ENCODE measurements at places on chromosomes 12 and 14. TPM values are rescaled to one million over a fixed set of nuclear protein-coding genes. Genes with fewer than 3 reads are reported as not detected.

Gene RAN
- 1,486 TPM for total RNA-seq

Gene HCAR2
- 0.64 TPM for total RNA-seq

DNA sequence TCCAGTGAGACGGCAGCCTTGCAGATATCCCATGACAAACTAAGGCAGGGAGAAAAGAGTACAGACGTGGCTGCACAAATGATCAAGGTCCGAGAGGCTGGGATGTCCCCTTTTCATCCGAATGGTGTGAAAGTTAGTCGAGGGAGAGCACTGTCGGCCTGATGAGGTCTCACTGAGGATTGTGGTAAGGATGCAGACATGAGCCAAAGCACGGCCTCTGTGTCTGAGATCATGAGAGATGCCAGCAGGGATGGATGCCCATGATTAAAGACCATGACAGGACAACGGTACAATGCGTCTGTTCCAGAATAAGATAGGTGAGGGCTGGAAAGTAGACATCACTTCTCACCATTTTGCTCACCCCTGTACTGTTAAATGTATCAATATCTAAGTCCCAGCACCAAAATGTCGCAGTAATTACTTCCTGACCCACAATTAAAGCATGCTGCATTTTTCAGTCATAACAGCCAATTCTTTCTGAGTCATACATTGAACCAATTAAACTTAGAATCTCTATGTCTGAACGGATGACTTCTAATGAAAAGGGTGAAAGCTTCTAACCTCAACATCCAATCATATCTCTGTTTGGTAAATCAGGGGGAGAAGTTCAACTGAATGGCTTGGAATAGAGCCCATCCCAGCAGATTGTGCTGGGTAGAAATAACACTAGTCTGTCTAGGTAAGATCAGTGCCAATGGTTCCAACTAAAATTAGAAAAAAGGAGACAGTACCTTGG is 249.6 kb upstream of the SOX5 start:
- H3K36me3 ChIP-seq = no peaks in the 10 kb centered on the region
- H3K4me1 ChIP-seq = no peaks in the 10 kb centered on the region
- no peak for DNase-seq
- no peak overlapping the region for H3K27ac ChIP-seq

- no peak overlapping the region for H3K27ac ChIP-seq
- no peaks in the 10 kb centered on the region for H3K36me3 ChIP-seq
- no peak for DNase-seq
These were observed 37.7 kb downstream of the MDGA2 start for GRCh38 chr14:47637753-47638152.

- no peak overlapping the region for H3K27ac ChIP-seq
- DNase-seq = no peak
- H3K4me1 ChIP-seq = no peaks in the 10 kb centered on the region
- no peak overlapping the region for H3K4me3 ChIP-seq
- H3K27me3 ChIP-seq = no peaks in the 10 kb centered on the region
These were observed 410.1 kb downstream of the TMEM117 start for GRCh38 chr12:44245932-44246331.

DNA sequence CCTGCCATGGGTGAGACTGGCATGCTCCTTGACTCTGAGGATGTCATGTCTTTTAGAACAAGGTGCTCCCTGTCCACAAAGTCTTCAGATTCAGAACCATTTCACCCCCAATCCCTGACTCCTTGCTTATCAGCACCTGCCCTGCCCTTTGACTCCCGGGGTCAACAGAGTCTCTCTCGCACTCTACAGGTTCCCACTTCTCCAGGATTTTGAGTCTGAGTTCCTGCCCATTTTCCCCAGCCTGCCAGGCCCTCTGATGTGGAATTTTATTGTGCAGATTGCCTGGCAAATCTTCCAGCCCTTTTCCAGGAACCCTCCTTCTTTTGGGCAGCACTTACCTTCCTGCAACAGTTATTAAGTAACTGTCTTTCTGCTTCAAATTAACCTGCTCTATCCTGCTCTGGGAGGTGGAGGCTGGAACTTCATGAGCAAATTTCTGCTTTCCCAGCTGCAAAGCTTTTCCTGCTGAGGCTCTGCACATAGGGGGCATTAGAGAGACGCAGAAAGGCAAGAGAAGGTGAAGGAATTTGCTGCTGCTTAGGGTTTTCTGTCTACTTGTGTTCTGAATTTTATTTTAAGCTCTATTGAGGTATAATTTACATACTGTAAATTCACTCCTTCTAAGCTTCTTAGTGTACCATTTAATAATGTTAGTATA is 259.1 kb downstream of the PCNX1 start:
- H3K4me3 ChIP-seq = no peak overlapping the region
- no peak for DNase-seq
- H3K36me3 ChIP-seq = no peaks in the 10 kb centered on the region
- H3K4me1 ChIP-seq = peaks cover 12% of the 10 kb centered on the region
- peaks cover 17% of the 10 kb centered on the region for H3K27me3 ChIP-seq
